ENCODE measurements at places on chromosomes 7 and 10.
A peak's percentile ranks its signal among the peaks of the same experiment; 100 is the strongest.

DNA sequence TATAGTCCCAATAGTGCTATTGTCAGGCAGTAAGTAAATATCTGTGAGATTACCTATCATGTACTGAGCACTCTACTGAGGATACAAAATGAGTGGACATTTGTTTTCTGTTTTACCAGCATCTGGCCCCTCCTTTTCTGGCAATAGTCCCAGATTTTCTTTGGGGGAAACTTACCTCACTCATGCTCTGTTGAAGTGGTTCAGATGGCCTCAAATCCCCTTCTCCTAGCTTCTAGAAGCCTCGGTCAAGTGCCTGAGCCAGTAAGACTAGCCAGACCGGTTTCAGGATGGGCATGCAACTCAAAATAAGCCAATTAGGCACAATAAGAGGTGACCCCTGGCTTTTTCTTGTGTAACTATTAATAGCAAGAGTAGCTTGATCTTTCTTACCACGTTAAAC is 19.7 kb downstream of the TRDMT1 start:
- no peak for DNase-seq

- no peak for DNase-seq
Measured at GRCh38 chr7:8386926-8387550, 46.4 kb upstream of the NXPH1 start.

DNA sequence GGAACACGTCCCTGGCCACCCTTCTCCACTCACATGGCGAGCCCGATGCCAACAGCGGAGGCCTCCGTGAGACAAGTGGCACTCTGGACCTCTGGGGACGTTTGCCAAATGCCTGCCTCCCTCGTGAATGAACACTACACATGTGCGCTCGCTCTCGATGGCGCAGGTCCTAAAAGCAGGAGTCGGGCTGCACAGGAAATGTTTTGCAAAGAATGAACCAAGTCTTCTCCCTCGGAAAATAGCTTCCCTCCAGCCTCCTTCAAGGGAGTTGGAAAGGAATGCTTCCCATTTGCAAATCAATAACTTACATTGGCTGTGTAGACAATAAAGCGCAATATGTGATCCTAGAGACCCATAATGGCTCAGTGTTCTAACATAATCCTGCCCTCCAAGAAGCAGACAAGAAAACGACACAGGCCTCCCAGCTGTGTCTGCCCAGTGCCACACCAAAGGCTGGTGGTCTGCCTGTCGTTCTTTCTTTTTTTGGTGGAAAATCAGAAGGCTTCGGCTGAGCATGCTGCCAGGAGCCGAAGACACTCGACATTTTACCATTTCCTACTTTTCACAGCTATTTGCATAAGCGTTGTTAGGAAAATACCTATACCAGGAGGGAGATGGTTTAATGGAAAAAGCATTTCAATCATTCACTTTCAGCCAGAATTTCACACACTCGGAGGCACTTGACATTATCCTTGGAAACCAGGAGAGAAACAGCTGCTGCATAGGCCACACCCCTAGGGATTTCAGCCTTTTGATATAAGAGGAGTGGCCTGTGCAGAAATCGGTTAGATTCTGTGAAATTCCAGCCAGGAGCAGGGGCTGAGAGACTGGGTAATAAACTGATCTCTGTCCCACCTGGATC is 38.4 kb downstream of the ATXN7L1 start:
- no peak for DNase-seq

DNA sequence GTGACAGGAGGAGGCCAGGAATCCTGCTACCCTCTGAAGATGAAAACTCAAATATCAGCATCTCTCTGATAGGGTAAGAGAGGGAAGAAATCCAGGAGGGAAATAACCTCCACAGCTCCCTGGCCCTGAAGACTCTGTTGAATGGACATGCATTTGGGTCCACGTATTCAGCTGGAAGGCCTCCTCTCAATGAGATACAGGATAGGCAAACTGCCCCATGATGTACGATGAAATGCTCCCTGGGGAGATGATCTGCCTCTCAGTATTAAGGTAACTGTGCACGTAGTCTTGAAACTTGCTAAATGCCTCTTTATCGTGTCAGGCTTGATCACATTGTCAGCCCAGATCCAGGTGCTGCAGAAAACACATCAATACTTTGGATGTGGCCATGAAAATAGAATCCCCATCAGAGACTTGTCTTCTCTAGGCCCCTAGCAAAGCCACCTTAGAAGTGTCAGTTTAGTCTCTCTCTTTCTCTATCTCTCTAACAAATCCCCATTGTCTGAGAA is 384.0 kb downstream of the KCNMA1 start:
- DNase-seq: no peak

GRCh38 chr7:191105-191980 is 1.0 kb upstream of the FAM20C start:
- DNase-seq: no peak

DNA sequence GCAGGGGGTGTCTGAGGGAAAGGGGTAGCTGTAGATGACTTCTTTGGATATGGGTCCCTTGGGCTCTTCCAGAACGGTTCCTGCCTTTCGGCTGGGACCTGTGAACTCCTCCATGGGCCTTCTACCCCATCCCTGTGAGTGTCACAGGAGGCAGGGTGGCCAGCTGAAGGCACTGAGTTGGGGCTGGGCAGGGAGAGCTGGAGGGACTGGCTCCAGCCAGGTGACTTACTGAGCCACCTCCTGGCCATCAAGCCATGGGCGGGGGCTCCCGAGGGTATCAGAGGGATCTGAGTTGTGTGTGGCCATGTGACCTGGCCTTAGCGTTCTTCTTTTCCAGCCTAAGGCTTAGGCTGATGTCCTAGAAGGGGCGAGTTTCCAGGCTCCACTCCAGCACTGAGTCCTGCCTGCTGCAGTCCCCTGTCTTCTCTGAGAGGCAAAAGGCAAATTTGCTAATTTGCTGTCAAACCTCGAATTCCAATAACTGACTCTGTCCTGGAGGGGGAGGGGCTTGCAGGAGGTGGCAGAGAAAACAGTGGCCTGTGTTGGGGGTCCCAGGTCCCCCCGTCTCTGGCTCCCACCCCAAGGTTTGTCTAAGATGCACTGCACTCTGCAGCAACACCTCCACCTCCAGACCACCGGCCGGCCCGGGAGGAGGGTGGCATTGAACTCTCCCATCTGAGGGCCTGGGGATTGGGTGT is 27.2 kb downstream of the ADCYAP1R1 start:
- DNase-seq: no peak

DNA sequence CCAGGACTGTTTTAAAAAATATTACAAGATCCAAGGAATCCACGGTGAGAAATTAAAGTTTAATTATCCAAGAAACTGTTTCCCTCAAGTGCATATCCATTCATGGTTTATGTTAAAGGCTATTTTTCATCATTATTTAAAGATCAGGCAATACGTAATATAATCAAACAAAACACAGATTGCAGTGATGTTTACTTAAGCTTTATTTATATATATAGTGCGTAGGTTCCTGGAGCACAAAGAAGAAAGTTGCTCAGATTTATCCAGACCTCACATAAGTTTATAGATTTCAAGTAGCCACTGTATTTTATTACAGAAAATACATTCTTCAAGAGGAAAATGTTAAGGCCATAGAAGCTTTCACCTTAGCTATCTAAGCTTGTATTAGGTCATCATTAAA is 210.0 kb upstream of the KLF14 start:
- DNase-seq: no peak

GRCh38 chr7:139937715-139938114 is 108.7 kb downstream of the TBXAS1 start:
- DNase-seq: no peak

DNA sequence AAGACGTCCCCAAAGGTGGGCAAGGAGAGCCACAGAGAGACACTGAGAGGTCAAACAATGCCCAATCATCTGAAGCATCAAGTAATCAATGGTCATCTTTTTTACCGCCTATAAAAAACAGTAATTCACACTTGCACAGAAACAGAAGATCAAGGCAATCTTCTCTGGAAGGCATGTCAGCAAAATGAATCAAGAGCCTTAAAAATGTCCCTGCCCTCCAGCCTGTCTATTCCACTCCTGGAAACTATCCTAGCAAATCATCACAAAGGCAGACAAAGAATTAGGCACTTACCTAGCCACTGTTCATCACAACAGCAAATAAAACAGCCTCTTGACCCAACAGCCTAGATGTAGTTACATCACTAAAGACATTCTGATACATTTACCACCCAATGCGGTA is 48.9 kb downstream of the FAM53B start:
- DNase-seq: no peak

GRCh38 chr10:11685787-11686218 is 56.4 kb upstream of the ECHDC3 start:
- DNase-seq: peak; percentile 3

DNA sequence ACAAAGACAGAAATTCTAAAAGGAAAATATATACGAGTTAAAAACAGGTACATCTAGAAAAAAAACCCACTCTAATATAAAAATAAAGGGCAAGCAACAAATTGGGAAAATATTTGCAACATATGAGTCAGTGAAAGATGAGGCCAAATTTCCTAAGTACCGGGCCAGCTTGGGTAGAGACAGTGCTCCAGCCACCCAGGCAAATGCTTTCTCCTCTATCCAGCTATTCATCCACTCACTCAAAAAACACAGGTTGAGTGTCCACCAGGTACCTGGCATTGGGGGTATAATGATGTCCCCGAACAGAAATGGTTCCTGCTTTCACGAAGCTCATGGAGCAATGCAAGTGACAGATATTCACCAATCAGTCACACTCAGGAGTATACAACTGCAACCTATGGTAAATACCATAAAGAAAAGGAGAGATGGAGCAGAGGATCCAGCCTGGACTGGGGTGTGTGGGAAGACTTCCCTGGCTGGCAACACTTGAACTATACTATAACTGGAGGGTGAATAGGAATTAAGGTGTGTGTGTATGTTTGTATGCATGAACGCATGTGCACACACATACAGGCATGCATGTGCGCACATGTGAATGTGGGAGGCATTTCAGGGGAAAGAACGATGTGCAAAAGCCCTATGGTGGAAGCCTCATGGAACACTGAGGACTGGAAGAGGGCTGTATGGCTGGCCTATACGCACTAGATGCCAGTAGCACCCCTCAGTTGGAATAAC is 2.3 kb downstream of the ARHGAP22 start:
- no peak for DNase-seq

- DNase-seq: no peak
Measured at GRCh38 chr7:76405738-76406137, 3.8 kb downstream of the SSC4D start.
